GM03348 (cell line): ENCODE measurements at places on chromosomes 11 and 22.

- no peak for DNase-seq
Observed at GRCh38 chr11:119299416-119299815, 17.5 kb downstream of the MCAM start.

DNA sequence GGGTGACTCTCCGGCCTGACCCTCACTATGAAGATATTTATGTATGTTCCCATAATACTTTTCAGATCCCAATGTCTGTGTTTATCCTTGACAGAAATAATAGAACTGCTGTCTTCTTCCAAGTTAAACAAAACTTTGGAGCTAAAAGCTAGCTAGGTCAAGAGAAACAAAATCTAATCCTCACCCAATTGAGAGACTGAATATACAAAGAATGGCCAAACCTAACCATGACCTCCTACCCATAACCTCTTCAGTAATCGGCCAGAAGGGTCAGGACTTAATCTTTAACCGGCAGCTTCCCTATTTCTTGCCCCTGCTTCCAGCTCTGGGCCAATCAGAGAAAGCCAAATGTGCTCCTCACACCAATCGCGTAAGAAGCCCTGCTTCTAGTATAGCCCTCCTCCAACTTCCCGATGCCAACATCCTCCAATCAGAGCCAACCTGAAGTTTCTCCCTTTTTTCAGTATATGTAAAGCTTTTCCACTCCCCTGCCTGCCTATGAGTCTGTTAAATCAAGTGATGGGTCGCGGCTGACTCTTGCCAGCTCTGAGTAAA is 1.7 kb upstream of the DDX6 start:
- DNase-seq, result peak; percentile 82

GRCh38 chr22:24165673-24166072 is 15.6 kb upstream of the SUSD2 start:
- DNase-seq, result peak; percentile 35

- no peak for DNase-seq
Observed at GRCh38 chr11:7596975-7597391, 76.3 kb downstream of the CYB5R2 start.

DNA sequence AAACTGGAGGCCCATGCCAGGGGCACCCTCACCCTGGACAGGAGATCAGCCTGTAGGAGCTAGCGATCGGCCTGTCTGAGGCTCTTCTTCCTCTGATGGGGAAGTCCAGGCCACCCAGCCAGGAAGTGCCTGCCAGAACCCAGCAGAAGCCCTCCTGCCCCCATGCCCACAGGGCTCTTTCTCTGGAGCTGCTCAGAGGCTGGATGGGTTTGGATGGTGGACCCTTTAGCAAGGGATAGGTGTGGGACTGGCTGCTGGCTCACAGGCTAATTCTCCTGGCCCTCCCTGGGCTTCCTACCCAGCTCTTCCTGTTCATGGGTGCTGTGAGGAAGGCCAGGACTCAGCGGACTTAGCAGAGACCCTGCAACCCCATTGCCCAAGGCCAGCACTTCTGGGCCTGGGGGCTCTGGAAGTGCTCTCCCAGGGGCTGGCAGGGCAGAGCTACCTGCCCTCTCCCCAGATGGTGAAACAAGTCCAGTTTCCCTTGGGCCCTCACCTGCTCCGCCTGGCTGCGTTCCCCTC is 7.6 kb downstream of the FXYD2 start:
- DNase-seq, result no peak

- DNase-seq, result no peak
Observed at GRCh38 chr11:108571001-108571400, 22.6 kb downstream of the EXPH5 start.

- DNase-seq, result peak; percentile 81
Observed at GRCh38 chr11:114366331-114367243, 33.7 kb downstream of the C11orf71 start.

GRCh38 chr11:111531687-111532364 is 8.7 kb upstream of the LAYN start:
- DNase-seq, result peak; percentile 87

GRCh38 chr22:32820131-32821119 is 18.9 kb downstream of the TIMP3 start:
- DNase-seq, result no peak

GRCh38 chr11:12679471-12679870 is 5.2 kb downstream of the TEAD1 start:
- DNase-seq, result no peak
